GM23338 (cell line): ENCODE measurements at places on chromosomes 4 and X. TPM values are rescaled to one million over a fixed set of nuclear protein-coding genes. Genes with fewer than 3 reads are reported as not detected.

GRCh38 chrX:116417214-116417613 is 19.2 kb upstream of the SLC6A14 start:
- DNase-seq = no peak

DNA sequence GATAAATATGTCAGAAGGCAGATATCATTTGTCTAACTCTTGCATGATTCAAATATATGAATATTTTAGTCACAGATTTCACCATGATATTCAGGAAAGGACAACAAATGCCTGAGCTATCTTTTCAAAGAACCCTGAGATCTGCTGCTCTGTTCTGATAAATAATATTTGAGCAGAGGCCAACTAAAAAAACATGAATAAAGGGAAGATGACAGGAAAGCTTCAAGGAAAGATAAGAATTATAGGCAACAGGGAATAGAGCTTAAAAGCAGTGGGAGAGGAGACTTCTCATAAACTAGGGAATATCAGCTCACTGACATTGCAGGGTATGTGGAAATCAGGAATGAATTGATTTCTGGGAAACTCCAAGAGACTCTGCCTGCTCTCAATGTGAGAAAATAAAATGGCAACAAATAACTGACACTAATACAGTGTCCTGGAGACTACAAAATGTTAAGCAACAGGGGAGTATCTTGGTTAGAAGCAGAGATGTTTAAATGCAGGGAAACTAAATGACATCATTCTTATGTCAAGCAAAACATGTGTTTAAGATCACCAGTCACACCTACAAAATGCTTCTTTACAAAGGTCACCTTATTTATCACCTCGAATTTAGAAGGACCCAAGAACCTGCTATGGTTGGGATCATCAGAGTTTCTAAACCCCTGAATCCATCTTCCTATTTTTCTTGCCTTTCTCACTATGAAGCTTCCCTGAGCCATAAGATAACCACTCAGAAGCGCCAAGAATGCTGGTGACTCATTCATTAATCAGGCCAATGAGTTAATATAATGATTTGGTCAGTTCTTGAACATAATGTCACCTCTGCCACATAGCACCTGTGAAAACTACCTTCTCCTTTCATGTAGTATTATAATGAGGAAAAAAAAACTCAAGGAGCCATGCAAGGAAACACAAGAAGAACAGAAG is 78.1 kb downstream of the NDST3 start:
- DNase-seq = no peak

- DNase-seq = no peak
Observed at GRCh38 chr4:189362364-189362763, 578.3 kb upstream of the FRG1 start.

DNA sequence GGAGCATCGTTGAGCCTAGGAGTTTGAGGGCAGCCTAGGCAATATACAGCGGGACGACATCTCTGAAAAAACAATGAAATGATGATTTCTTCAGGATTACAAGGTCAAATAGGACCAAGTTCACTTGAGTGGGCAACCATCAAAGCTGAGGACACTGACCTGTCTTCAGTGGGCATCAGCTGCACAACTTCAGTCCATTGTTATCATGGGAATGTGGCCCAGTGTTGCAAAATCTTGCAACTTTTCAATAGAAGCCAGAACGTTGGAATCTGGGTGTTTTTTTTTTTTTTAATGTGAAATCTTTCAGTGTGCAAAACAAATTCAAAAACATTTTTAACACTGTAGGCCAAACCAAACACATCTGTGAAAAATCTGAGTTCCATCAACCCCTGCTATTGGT is 155.4 kb upstream of the PLAC1 start:
- DNase-seq = no peak

DNA sequence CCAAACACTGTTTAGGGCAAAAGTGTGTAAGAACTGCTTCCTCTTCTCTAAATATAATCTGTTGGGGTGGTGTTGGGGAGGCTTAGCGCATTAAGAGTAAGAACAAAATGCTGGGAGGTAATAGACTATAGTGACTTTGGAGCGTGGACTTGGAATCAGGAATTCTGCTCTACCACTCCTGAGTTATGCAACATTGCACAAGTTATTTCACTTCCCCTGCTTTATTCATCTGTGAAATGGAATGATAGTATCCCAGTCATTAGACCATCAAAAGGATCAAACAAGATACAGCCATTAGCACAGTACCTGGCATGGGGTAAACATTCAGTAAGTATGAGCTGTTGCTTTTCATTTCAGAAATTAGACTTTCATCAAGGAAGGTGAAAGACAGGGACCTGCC is 58.7 kb downstream of the IGFBP7 start:
- DNase-seq = no peak

- no peak for DNase-seq
Observed at GRCh38 chr4:7742807-7743280, 196.8 kb downstream of the AFAP1 start.

- DNase-seq = no peak
Observed at GRCh38 chr4:73883306-73883705, 14.1 kb downstream of the CXCL1 start.

DNA sequence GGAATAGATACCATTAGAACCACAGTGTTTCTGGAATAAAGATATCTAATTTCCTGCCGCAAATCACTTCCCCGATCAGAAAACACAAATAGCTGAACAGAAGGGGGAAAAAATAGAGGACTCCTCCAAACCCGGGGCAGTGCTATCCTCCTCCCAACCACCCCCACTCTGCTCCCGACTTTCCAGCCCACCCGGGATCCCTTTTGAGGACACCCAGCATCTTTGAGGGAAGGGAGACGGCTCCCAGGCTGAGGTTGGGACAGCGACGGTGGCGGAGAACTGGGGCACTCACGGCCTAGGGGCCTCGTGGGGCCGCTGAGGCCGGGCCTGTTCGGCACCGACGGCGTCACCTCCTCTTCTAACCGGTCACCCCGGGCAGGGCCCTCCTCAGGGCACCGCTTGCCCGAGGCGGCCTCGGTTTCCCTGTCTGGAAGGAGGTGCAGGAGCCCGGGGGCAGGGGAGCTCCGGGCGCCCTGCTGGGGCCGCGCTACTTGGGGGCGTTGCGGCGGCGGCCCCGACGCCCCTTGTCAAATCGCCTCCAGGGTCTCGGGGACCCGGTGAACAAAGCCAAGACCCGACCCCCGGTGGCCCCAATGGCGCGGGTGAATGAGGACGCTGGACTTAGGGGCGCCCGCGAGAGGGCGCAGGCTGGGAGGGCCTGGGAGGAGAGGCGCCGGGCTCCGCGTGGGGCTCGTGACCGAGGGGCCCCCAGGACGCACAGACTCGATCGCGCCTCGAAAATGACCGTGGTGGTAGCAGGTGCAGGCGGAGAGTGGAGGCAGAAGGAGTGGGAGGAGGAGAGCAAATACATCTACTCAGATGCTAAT is 6.9 kb upstream of the ARX start:
- DNase-seq = peak; percentile 24

DNA sequence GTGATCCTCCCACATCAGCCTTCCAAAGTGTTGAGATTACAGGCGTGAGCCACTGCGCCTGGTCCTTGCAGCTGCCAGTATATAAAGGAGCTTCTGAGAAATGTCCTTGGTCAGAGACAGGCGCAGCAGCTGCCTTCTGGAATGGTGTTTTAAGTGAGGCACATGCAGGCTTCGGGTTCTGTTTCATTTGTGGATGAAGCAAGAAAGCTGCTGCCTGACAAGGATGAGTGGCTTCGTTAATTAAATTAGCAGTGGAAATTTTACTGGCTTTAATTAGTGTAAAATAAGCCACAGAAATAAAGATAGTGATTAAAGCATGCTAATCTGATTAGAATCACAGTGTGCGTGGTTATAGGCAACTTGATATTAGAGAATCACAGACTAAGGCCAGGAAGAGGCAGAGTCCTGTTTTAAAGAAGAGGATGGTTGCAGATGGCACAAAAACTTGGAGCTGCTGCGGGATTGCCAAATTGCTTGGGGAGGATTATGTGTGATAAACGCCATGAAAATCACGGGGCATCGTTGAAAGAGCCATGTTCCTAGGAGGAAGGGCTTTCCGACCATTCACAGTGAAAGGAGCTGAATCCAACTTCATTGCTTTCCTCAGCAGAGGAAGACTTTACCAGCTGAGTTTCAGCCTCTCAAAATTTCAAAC is 348.4 kb upstream of the FAT1 start:
- no peak for DNase-seq

- peak; percentile 80 for DNase-seq
Observed at GRCh38 chrX:72572248-72573157, at the start of gene HDAC8. Gene HDAC8, minus strand, starts transcription at chrX:72572843. Its CDS starts 82 bp downstream, at chrX:72572761.

DNA sequence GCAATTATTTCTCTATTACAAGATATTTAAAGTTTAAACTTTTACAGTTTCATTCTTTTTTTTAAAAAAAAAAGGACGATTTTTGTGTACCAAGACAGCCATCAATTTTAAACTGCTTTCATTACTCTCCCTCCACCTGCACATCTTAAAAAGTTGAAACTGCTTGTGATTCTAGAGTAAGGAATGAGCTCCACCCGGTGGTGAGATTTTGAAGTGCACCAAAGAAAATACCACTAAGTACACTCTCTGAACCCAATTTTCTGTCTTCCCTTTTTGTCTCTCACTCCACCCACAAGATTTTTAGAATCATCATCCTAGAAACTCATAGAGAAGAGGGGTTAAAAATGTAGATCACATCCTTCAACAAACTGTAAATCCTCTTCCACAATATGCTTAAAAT is 91.3 kb upstream of the WDR44 start:
- peak; percentile 59 for DNase-seq

- no peak for DNase-seq
Observed at GRCh38 chrX:55695227-55696018, 22.1 kb upstream of the RRAGB start.

DNA sequence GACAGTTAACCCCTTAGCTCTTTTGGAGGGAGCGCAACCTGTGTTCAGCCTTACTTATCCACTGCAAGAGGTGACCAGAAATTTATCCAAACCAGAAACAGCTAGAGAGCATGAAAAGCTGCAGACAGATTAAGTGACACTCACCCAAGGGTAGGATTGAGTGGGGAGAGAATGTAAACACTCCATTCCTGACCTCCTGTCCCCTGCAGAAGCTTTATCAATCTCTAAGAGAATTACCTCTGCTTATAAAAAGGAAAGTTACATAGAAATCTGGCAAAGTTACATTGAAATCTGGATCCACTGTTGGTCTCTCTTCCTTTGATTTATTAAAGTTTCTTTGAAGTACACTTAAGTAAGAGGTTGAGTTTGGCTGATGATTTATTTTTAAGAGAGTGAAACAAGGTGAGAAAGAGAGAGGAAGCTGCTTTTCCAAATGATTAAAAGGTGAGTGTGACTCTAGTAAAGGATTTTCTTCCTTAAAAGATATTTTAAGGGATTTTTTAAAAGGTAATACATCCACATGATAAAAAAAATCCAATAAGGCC is 112.3 kb downstream of the ANAPC4 start:
- DNase-seq = no peak

GRCh38 chrX:108313669-108314068 is 124.6 kb downstream of the COL4A6 start:
- no peak for DNase-seq

DNA sequence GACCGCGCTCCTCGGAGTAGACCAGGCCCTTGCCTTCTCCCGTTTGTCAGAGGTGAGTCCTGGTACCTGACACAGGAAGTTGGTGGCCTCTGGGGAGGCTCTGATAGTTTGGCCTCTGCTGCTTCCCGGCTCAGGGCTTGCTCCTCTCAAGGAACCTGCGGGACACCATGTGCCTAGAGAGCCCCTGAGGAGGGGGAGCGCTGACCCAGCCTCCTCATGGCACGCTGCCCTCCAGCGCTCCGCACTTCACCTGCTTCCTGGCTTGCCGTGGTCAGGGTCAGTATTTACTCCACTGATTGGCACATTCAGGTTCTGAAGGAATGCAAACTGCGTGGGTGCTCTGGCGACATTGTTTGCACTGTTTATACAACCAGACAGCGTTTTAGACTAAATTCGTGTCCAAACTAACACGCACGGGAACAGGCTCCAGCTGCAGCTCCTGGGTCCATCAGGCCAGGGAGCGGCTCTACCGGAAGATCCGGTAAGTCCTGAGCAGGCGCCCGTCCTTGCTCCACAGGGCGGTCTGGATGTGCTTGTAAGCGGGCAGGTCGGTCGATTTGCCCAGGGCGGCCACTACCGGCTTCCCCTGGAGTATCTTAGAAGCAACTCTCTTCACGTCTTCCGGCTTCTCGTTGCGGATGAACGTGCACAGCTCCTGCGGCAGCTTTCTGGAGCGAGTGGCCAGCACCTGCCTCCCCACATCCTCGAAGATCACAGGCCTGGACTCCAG is 121.6 kb upstream of the GRID2 start:
- no peak for DNase-seq

GRCh38 chr4:3797831-3798790 is 31.9 kb downstream of the ADRA2C start:
- no peak for DNase-seq

DNA sequence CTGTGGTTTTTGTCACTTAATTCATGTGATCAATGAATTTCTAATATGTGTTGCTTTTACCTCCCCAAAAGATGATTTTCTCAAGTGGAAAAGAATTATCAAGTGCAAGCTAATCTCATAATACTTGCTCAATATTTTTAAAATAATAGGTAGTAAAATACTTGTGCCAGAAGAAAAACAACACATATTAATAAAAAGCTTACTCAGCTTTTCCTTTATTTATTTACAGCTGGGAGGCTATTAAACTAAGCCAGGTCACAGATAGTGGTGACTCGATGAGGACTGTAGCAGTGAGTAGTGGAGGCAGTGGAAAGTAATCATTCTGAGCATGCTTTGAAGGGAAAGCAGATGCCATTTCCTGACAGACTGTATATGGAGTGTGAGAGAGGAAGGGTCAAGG is 96.1 kb downstream of the PRDM5 start:
- DNase-seq = no peak

DNA sequence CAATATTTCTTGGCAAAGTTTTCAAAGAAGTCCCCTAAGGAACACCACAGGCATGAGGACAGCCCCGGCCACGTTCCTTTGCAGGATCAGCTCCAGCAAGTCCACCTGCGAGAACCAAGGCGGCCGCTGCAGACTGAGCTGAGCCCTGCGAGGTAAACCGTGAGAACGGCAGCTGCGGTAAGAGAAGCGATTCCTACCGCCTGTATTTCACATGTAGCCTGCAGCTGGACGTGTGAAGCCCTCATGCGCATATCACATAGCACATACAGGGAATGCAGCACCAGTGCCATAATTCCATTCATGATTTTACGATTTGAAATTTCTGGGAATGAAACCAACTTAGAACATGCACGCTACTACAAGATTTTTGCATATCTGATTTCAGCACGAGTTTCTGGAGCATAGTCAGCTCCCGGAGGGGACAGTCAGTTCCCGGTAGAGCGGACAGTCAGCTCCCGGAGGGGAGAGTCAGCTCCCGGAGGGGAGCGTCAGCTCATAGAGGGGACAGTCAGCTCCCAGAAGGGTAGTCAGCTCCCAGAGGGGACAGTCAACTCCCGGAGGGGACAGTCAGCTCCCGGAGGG is 41.7 kb downstream of the FGFRL1 start:
- no peak for DNase-seq

Gene FRG2
- total RNA-seq = not detected in 2 replicates

Gene TMEM192
- 9.8 and 10.8 TPM in 2 replicates for total RNA-seq

Gene JCHAIN
- not detected in 2 replicates for total RNA-seq

Gene SYAP1
- total RNA-seq = 18.0 and 19.3 TPM in 2 replicates

Gene UGT2B7
- not detected in 2 replicates for total RNA-seq

Gene RAI2
- 0.83 and 1.4 TPM in 2 replicates for total RNA-seq

Gene MSMO1
- 272 and 274 TPM in 2 replicates for total RNA-seq
